ENCODE measurements at places on chromosomes 6 and 20. TPM values are rescaled to one million over a fixed set of nuclear protein-coding genes. Genes with fewer than 3 reads are reported as not detected.
A peak's percentile ranks its signal among the peaks of the same experiment; 100 is the strongest.

GRCh38 chr6:128379577-128379976 is 140.8 kb downstream of the PTPRK start:
- no peak for DNase-seq

Gene SPATS1
- total RNA-seq: not detected

DNA sequence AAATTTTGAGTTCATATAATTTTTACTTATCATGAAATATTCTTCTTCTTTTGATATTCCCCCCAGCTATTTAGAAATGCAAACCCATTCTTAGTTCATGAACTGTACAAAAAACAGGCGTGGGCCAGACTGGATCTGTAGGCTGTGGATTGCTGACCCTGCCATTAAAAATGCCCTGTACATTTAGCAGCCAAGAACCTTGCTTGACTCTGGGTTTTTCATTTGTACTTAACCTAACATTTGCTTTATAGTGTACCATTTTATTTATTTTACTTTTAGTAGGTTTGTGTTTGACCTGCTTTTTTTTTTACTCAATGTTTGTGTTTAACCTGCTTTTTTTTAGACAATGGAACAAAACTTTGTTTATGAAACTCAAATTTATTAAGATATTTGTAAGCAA is 14.9 kb downstream of the CD109 start:
- DNase-seq: no peak

GRCh38 chr20:36861875-36862801 is 13.8 kb upstream of the TLDC2 start:
- DNase-seq: peak; percentile 94

DNA sequence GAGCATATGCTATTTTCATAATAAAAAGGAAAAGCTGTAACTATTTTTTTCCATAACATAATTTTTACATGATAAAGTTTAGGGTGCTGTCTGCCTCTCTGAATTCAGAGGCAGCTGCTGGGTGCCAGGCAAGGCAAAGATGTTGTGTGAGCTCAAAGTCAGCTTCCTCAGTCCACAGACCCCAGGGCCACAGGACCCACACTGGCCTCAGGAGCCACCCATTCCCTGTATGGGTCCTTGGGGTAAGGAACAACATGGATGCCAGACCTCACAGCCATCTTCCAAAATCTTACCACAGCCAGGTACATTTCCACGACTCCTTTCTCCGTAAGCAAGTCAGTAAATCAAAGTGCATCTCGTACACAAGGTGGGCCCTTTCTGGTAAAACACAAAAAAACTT is 16.4 kb upstream of the MAFB start:
- no peak for DNase-seq

DNA sequence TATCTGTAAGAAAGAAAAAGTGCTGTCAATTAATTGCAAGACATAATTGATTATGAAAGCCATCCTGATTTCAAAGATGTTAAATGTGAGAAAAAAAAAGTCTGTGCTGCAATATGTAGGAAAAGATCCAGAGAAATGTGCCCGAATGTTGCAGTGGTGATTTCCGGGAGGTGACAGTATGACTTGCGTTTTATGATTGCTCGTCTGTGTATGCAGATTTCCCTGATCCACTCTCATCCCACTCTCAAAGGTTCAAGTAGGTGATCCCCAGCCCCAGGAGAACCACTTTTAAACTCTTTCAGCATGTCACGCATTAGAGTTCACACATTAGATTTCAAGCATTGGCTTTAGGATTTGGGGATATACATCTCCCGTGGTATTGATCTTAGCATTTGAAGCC is 57.8 kb downstream of the TPD52L1 start:
- DNase-seq: no peak

GRCh38 chr20:7571101-7571500 is 369.2 kb downstream of the HAO1 start:
- no peak for DNase-seq

DNA sequence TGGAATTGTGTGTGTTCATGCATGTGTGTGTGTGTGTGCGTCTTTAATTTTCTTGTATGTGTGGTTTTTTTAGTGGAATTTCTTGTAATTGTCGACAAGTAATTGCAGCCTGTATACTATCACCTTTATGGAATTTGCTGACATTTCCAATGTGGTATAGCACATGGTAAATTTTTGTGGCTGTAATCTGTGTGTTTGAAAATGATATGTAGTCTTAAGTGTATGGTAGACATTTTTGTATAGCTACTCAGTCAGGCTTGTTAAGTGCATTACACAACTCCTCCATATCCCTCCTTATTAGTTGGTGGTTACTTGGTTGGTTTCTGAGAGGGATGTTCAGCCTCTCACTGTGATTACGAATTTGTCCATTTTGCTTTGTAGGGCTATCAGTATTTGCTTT is 384.5 kb upstream of the HSF2 start:
- DNase-seq: no peak

DNA sequence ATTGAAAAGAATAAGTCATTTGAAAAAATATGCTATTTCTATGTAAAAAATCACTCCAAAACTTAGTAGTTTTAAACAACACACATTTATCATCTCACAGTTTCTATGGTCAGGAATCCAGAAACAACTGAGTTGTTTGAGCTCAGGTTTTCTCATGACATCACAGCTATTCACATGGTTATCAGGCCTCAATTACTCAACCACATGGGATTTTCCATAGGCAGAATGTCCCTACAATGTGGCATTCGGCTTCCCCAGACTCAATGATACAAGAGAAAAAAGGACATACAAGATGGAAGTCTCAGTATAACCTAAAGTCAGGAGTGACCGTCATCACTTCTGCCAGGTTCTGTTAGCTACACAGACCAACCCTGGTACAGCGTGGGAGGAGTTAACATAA is 3.4 kb upstream of the SLC35D3 start:
- no peak for DNase-seq

DNA sequence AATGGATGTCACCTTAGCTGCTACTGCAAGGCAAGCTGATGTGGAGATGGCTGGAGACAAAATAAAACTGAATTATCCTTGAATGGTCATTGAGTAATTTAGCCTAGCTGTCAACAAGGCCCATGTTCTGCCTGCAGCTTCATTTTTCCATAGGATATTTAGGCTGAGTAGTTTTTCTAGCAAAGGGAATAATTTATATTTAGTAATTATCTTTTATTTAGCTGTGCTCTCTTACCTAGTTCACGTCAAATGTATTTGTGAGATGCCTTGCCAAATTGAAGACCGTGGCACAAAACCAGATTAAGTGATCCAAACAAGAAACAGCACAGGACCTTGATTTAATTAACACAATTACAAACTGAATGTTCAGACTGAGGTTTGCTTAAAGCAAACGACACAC is 77.4 kb upstream of the CEP162 start:
- DNase-seq: no peak

GRCh38 chr20:56861590-56861989 is 232.5 kb downstream of the TFAP2C start:
- DNase-seq: no peak

DNA sequence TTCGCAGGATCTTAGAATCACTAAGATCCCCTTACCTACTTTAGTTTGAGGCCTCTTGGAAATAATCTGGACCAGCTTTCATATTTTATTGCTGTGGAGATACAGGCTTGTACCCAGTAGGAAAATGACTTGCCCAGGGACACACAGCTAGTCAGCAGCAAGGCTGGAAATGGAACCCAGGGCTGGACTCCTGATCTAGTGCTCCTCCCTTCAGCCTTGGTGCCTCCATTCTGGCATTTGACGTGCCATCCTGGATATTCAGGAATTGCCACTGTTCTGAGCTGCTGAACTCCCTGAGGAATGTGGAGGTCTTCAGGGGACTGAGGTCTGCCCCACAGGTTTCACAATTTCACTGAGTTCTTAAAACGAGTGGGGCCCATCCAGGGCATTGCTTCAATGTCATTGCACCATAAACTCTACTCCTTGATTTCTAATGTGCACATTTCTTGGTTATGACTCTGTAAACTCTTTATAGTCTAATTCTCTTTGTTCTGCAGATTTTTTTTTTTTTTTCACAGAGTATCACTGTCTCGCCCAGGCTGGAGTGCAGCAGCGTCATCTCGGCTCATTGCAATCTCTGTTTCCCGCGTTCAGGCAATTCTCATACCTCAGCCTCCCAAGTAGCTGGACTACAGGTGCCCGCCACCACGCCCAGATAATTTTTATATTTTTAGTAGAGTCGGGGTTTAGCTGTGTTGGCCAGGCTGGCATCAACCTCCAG is 26.7 kb upstream of the CDKN1A start:
- DNase-seq: no peak

Gene IMPG1
- total RNA-seq: not detected

Gene BPIFB3
- total RNA-seq: not detected

DNA sequence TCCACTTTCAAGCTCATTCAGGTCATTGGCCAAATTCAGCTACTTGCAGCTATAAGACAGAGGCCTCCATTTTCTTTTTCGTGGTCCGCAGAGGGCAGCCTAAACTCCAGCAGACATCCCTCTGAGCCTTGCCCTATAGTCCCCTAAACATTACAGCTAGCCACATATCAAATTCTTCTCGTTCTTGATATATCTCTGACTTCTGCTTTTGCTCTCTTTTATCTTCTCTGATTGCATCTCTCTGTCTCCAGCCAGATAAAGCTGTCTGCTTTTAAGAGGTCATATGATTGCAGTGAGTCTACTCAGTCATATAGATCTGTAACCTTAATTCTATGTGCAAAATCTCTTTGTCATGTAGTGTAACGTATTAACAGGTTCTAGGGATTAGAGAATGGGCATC is 358.4 kb upstream of the RGS17 start:
- no peak for DNase-seq

Gene ZSCAN23
- total RNA-seq: 2.6 TPM

GRCh38 chr20:33578510-33578909 is 83.6 kb upstream of the C20orf144 start:
- DNase-seq: no peak

Gene TREML2
- not detected for total RNA-seq

DNA sequence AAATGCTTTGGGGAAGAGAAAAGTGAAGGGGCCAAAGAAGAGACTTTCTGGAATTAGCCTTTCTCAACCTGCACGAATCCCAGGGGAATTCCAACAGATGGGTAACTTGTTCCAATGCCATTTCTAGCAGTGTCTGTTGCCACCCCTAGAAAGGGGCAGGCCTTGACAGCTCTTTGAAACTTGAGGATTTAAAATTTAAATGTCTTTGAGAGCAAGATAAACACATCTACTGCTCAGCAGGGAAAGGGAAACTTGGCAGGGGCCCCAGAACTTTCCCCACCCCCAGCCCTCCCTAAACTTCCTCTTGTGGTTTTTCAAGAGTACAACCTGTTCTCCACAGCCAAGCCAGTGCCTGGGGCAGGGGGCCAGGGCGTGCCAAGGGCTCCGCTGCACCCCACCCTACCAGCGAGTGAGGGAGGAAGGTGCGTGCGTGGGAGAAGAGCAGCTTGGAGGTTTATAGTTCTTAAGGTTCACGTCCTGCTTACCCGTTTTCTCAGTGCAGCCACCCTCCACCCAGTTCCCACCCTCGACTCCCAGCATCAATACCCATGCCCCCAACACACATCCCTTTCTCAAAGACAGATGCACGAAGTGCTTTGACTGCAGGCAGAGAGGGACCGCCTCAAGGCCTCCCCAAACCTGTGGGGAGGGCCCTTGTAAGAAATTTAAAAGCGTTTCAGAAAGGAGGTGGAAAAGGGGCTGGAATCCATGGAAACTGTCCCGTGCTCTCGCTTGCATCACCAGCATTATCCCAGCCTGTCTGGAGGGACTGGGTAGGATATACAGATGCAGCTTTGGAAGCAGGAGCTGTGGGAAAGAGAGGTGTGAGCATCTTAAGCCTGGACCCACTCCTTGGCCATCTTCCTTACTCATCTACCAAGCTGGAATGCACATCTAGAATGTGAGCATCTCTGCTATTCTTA is 4.5 kb upstream of the TAF8 start:
- DNase-seq: peak; percentile 66

- DNase-seq: no peak
These were observed 14.6 kb upstream of the TP53TG5 start for GRCh38 chr20:45392733-45393132.

- no peak for DNase-seq
These were observed 2.5 kb downstream of the RPL10A start for GRCh38 chr6:35470663-35471120.

- no peak for DNase-seq
These were observed 39.3 kb upstream of the TTPAL start for GRCh38 chr20:44436393-44436792.

All from SJSA1 (cell line).